Natural killer cell treated with Interleukin-12 subunit alpha and Interleukin-12 subunit beta and Interleukin-15 and Interleukin-18, amount 100 ng/mL, for 72 hours (primary cell): ENCODE measurements at places on chromosomes 2 and 18. TPM values are rescaled to one million over a fixed set of nuclear protein-coding genes. Genes with fewer than 3 reads are reported as not detected.

- no peak for DNase-seq
These were observed 72.9 kb upstream of the PARD3B start for GRCh38 chr2:204472375-204472774.

DNA sequence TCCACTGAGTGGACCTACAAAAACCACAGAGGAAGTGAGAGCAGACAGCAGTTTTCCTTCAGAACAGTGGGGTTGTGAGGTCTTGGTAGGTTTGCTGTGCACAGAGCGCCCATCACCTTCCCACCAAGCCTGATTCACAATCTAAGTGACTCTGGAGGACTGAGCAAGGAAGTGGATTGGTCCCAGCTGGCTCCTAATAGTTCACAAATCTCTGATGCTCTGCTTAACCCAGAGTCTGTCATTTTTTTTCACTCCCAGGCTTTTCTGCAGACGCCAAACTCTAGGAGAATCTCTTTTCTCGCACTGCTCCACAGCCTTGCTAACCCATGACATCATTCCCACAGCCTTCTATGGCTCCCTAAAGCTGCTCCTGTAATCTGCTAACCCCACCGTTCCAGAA is 280.4 kb downstream of the C1D start:
- DNase-seq: no peak

DNA sequence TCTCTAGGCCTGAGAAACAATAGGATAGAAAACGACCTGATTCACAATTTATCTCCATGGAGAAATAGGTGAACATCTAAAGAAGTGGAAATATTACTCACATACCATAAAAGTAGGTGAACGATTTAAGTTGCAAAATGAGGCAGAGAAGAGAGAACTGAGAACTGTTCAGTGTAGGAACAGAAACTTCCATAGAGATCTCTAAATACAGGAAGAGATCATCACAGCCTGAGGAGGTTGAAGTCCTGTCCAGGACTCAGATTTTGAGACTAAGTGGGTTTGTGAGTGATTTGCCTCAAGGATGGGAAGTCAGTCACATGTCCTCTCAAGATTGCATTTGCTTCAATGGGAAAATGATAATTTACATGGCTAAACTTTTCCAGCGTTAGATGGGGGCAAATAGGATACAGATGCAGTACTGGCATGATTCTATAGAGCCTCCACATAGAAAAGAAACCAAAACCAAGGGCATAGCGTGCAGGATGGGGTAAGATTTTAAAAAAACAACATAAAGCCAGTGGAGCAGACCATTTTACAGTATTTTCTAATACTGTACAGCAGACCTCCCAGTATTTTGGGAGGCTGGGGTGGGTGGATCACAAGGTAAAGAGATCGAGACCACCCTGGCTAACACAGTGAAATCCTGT is 68.8 kb downstream of the MEP1B start:
- no peak for DNase-seq

DNA sequence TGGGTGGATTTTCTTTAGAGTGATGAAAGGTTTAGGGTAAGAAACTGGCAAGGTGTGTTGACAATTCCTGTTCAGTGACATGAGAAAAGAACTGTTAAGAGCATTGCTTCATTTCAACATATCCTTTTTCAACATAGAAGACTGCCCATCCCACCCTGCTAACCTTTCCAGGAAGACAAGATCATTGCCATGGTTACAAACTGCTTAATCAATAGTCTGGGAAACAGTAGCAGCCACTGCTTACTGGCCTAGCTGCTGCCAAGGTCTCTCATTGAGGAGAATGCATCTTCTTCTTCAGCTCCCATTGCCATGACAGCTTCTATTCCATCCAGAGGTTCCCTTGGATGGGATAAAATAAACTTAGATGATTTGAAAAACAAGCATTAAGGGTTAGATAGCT is 212.1 kb downstream of the LRRTM1 start:
- no peak for DNase-seq

GRCh38 chr18:36757991-36758390 is 70.8 kb downstream of the TPGS2 start:
- DNase-seq: no peak

DNA sequence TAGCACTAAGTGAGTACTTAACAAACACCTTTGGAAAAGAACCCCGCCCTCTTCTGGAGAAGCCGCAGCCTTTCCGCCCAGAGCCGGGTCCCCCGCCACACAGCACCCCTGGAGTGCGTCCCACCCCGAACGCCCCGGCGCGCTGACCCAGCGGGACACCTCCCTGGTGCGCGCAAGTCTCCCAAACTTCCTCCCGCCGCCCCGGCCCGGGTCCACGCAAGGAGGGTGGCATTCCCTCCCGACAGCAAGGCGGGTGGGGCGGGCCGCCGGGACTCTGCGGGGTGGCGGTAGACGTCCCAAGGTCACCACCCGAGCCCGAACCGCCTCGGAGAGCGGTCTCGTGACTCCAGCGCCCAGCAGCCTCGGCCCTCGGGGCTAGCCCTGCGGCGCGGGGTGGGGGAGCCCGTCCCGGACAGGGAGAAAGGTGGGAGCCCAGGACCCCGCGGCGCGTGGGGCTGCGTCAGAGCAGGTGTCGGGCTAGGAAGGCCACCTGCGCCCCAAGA is 598 bp downstream of the CCDC93 start:
- DNase-seq: peak; percentile 63

DNA sequence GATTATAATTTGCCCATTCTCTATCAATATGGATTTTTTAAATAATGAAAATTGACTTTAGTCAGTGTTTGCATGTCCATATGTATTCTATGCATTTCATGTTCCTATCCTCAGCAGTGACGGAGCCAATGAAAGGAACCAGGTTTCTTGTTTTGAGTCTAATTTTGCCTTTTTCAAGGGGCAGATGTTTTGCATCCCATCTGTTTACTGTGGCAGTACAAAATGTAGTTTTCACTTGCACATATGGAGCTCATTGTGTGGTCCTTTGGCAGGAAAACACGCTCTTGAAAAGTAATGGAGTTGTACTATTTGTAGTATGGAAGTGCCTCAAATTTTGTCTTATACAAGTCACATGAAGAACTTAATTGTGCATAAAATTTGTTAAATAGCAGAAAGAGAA is 127.8 kb downstream of the AGPS start:
- DNase-seq: no peak

DNA sequence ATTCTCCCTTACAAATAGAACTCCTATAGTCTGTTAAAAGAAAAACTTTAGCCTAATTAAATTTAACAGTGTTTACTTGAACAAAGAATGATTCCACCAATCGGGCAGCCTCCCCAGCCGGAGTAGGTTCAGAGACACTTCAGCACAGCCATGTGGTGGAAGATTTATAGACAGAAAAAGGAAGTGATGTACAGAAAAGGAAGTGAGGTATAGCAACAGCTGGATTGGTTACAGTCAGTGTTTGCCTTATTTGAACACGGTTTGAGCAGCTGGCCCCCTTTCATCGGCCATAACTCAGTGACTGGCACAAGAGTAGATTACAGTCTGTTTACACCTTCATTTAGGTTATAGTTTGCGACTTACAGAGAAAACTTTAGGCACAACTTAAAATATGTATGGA is 2.1 kb upstream of the SKA1 start:
- DNase-seq: no peak

GRCh38 chr18:67242001-67242400 is 274.5 kb downstream of the DSEL start:
- no peak for DNase-seq

- peak; percentile 66 for DNase-seq
These were observed 26.0 kb upstream of the FOSL2 start for GRCh38 chr2:28366496-28367282.

DNA sequence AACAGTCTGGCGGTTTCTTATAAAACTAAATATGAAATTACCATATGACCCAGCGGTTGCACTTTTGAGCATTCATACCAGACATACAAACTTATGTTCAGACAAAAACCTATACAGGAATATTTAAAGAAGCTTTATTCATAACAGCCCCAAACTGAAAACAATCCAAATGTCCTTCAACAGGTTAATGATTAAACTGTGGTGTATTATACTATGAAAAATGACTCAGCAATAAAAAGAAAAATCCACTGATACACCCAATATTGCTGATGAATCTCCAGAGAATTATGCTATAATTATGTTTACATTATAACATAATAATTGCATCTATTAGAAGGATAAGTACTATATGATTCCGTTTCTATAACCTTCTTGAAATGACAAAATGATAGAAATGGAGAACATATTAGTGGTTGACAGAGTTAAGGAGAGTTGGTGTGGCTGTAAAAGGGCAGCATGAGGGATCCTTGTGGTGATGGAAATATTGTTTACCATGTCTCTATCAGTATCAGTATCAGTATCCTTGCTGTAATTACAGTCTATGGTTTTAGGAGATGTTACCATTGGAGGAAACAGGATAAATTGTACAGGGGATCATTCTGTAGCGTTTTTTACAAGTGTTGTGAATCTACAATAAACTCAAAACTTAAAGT is 127.1 kb downstream of the DSC3 start:
- no peak for DNase-seq

- DNase-seq: no peak
These were observed 285.7 kb upstream of the DCC start for GRCh38 chr18:52054324-52054723.

GRCh38 chr2:228699400-228699799 is 517.9 kb upstream of the SPHKAP start:
- DNase-seq: no peak

DNA sequence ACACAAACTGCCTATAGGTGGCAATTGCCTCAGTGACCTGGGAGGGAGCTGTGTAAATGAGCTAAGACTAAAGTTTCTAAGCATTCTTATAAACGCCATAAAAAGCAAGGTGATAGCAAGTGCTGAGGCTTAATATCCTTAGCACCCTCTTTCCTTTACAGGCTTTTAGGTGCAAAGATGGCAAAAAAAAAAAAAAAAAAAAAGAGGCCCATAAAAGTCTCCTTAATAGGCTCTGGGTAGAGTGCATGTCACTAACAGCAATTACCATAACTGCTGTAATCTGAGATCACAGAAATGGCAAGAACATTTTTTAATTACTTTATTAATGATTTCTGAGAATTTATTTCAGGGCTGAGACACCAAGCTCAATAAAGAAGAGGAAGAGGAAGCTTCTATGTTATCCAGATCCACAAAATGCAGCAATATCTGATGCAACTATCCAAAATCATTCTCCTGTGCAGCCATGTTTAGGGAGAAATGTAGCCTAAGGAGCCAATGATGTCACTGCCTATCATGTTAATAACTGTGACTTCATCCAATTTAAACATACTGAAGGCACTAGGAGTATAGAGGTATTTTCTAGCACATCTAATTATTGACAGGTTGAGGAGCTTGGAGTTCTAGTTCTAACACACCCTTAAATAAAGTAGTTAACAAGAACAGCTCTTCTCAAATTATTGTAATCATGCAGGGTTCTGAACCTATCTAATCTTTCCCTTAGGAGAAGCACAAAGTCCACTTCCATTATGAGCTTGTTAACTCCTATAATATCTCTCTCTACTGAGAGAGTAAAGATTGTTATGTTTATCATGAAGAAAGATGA is 804.3 kb upstream of the ACVR2A start:
- DNase-seq: no peak

DNA sequence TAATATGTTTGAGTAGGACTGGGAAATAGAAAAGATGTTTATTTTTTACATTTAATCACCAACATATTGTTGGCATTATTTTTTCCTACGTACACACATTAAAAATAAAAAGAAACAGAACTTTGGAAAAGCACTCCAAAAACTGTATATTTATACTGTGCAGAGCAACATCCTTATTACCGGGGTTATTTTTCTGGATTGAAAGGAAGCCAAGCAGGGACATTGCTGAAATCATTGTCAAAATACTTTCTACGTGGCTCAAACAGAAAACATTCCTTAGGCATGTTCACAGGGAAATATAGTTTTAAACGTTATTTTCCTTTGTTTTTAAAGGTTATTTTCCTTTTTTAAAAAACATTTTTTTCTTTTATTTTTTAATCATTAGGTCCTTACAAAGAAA is 315.0 kb upstream of the SMIM21 start:
- DNase-seq: no peak

GRCh38 chr2:27313882-27314645 is 5.8 kb upstream of the UCN start:
- DNase-seq: no peak

DNA sequence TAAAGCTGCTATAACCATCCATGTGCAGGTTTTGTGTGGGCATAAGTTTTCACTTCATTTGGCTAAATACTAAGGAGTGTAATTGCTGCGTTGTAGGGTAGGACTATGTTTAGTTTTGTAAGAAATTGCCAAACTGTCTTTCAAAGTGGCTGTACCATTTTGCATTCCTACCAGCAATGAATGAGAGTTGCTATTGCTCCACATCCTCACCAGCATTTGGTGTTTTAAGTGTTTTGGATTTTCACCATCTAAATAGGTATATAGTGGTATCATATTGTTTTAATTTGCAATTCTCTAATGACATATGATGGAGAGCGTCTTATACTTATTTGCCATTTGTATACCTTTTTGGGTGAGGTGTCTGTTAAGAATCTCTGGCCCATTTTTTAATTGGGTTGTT is 12.2 kb downstream of the TWSG1 start:
- no peak for DNase-seq

- no peak for DNase-seq
These were observed 253.1 kb downstream of the TCF4 start for GRCh38 chr18:55334875-55335274.

DNA sequence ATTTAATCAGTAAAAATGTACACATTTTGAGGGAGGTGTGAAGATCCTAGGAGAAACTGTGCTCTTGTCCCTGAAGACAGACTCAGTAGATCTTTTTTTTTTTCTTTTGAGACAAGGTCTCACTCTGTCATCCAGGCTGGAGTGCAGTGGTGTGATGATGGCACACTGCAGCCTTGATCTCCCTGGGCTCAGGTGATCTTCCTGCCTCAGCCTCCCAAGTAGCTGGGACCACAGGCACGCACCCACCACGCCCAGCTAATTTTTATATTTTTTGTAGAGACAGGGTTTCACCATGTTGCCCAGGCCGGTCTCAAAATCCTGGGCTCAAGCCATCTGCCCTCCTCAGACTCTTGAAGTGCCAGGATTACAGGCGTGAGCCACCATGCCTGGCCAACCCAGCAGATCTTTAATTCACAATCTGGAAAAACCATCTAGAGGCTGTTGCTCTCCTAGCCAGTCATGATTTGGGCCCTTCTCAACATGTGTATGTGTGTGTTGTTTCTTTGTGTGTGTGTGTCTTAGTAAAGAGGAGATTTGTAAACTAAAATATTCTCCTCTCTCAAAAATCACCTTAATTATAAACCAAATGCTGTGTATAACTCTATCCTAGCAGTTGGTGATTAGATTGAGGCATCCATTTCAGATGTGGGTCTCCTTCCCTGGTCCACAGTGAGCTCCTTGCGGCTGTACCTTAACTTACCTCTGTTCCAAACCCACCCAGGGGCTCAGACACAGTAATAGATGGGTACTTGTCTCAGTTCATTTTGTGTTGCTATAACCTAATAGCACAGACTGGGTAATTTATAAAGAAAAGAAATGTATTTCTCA is 3.9 kb upstream of the MYCN start:
- no peak for DNase-seq

- no peak for DNase-seq
These were observed 47.0 kb downstream of the CXCR4 start for GRCh38 chr2:136070913-136071312.

- no peak for DNase-seq
These were observed 182.2 kb downstream of the SMAD2 start for GRCh38 chr18:47748093-47748796.

GMCL1 gene
- total RNA-seq: 18.6 TPM

PFN4 gene
- not detected for total RNA-seq

SCYGR4 gene
- not detected for total RNA-seq

WNT6 gene
- total RNA-seq: not detected

ZSWIM2 gene
- total RNA-seq: not detected

NDUFAF7 gene
- 24.3 TPM for total RNA-seq
